ENCODE measurements at places on chromosomes 6 and 20.

GRCh38 chr20:3563548-3564177 is 92.8 kb downstream of the ATRN start:
- DNase-seq: no peak

DNA sequence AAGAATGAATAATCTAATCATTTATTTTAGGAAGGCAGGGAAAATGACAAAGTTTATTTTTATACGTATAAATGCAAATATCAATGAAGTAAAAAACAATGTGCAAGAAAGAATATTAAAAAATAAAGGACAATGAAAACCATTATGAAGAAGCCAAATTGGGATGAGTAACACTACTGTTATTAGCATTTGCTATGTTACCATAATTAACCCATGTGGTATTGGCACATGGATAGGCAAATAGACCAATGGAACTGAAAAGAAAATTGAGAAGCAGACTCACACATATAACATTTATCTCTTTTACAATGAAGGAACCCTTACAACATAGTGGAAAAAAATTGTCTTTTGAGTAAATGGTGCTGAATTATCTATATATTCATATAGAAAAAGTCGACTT is 214.6 kb downstream of the CLVS2 start:
- no peak for DNase-seq

GRCh38 chr6:138052783-138053182 is 54.4 kb downstream of the PERP start:
- DNase-seq: no peak

DNA sequence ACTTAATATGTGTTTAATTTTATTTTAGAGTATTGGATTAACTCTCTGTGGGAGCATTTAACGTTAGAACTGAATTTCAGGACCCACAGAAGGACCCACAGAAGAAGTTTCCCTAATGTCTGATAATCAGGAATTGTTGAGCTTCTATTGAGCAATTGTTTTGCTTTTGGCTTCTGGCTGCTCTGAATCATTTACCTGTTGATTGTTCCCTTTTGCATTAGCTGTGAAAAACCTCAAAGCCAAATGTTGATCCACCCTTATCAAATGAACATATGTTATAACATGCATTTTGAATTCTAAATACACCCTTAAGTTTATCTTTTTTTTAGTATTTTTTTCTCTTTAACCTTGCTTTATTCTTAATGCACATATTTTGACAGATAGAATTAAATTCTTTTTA is 393.5 kb downstream of the LAMA2 start:
- no peak for DNase-seq

DNA sequence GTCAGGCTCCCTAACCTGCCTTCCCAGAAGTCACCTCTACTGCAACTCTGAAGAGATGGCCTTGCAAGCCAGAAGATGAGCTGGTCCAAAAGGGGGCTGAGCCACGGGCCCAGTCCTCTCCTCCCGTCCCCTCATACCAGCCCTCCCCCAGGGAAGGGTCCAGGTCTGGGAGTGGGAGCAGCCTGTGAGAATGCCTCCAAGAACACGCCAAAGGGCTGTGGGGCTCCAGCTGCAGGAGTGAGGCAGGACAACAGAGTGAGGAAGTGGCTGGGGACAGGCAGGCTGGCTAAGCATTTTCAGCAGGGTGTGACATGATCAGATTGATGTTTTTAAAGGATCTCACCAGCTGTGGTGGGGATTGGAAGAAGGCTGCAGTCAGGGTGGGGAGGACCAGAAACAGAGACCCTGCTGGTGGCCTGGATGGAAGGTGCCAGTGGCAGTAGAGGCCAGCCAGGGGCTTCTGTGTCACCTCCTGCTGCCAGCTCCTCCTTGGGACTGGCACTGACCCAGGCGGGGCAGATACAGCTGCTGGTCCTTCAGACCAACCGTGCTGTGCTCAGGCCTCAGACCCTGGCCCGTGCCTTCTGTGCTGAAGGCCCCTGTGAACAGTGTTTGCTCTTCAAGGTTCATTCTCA is 257.6 kb downstream of the NRN1 start:
- no peak for DNase-seq

DNA sequence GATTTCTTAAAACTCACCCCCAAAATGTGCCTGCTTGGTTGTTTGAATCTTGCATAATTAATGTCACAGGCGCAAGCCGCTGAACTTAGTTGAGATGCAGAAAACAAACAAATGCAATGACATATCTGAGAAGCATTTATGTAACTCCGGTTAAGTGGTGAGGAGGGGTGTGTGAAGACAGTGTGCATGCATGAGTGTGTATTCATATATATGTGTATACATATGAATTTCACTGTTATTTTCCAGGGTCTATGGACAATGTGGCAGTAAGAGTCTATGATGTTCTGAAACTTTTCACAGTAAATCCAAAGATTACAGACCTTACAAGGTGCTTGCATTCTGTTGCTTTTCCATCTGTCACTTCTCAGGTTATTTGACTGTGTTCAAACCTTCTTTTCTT is 103.0 kb downstream of the ZNF217 start:
- no peak for DNase-seq

DNA sequence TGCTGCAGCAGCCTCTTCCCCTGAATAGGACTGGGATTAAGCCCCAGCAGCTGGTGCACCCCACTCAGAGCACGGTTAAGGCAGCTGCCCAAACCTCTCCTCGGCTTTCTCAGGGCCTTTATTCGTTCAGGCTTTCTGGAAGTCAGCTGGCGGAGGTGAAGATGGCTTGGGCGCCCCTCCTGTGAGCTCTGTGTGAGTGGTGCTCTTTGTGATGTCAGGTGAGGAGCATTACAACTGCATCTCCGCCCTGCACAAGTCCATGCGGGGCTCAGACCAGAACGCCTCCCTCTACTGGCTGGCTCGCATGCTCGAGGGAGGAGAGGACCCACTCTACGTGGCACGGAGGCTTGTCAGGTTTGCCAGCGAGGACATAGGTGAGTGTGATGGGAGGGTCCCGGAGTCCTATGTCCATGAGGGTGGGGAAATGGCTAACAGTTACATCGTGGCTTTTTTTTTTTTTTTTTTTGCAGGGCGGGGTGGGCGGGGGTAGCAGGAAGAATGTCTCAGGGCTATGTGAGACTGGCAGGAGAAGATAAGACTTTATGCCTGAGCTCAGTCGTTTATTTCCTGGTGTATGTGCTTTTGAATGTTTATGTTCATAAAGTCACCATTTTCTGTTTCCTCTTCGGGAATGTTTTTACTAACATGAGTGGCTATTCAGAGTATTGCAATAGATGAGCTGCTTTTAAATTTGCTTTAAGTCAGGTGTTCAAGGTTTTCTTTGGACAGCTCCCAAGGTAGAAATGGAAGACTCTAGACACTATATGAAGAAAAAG is 18.2 kb downstream of the WRNIP1 start:
- DNase-seq: no peak

- no peak for DNase-seq
These were observed 24.6 kb upstream of the SPTLC3 start for GRCh38 chr20:12984069-12984765.

DNA sequence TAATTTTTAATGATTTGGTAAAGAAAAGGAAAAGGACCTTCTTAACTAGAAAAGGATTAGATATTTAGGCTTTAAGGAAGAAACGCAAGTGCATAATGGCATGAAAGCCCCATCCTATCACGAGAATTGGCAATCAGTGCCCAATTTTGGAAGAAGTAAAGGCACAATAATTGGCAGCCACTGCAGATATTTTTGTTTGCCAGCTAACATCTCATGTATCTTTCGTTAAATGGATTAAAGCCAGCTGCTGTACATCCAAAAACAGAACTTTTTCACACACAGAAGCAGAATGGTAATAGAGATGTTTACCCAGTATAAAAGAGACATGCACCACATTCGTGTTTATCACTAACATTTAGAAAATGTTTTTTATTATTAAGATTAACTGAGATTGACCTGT is 180.3 kb downstream of the C6orf118 start:
- DNase-seq: no peak

- DNase-seq: no peak
These were observed 279.4 kb downstream of the RFPL4B start for GRCh38 chr6:112626468-112627082.

- DNase-seq: no peak
These were observed 10.6 kb downstream of the TAF11 start for GRCh38 chr6:34877259-34877658.

DNA sequence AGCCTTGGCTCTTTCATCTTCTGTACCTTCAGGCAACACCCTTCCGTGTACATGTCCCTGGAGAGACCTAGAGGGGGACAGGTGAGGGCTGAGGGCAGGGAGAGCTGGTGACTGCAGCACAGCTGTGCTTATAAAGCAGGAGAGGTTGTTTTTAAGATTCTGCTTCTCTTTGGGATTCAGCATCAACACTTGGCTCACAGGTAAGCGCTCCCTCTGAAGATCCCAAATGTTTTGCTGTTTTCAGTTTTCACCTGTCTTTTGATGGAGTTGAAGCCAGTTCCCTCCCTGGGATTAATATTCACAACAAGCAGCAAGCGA is 19.4 kb upstream of the TRAF3IP2 start:
- no peak for DNase-seq

GRCh38 chr6:4017058-4017739 is 61.7 kb downstream of the FAM217A start:
- no peak for DNase-seq

GRCh38 chr6:170295510-170296422 is 4.9 kb upstream of the DLL1 start:
- DNase-seq: no peak

GRCh38 chr6:34359418-34360158 is 32.9 kb downstream of the NUDT3 start:
- peak; percentile 32 for DNase-seq

DNA sequence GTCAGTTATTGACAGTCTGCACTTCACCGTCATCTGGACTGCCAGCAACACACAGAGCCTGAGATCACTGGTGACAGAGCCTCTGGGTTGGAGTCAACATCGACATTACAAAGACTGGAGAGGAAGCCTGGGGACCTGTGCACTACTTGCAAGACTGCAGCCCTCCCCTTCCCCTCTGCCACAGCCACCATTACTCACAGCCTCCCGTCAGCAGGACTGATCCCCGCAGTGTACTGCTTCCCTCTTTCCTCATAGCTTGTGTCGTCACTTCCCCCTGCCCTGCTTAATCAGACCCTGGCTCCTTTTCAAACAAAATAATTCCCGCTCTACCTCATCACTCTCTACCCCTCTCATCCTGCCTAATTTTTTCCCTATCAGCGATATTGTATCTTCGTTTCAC is 235.5 kb upstream of the KCNQ5 start:
- DNase-seq: no peak

GRCh38 chr20:59765599-59766177 is 161.3 kb downstream of the PHACTR3 start:
- DNase-seq: no peak

DNA sequence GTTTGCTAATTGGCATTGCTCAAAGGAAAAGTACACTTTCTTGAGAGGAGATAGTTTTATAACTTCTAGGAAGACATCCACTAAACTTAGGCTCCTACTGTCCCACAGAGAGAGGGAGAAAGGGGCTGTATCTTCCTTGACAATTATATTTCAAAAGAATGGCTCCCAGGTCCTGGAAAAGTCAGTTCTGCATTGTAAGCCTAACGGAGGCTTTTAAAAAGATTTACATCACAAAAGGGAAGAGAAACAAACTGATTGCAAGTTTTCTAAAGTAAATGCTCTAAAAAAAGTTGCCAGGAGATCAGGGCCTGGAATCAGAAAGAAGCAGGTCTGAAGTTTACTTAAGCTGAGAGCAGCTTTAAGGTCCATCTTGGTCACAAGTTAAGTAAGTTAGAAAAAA is 839.5 kb downstream of the FRK start:
- no peak for DNase-seq

DNA sequence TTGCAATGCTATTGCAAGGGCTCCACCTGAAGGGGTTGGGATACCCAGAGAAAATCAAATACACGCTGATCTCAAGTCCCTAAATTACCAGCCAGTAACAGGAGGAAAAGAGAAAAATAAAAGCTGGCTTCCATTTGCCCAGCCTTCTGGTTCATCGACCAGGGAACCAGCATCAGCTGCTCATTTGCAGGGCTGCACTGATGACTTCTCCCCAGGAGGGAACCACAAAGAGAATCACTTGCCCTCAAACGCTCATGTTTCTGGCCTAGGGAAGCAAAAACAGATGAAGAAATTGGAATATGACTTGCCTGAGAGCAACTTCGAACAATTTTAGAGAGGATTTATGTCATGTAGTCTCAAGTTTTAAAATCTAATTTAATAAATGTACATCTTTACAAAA is 119.7 kb downstream of the SH3BGRL2 start:
- DNase-seq: no peak

Data from HS-5 (cell line).